ENCODE measurements at places on chromosomes 2 and 18. TPM values are rescaled to one million over a fixed set of nuclear protein-coding genes. Genes with fewer than 3 reads are reported as not detected.

Gene SERPINB2
- total RNA-seq, result 205 TPM

Gene LOXHD1
- total RNA-seq, result not detected

Gene STK39
- total RNA-seq, result 29.7 TPM

Gene WDPCP
- total RNA-seq, result 3.7 TPM

Gene SULT1C2
- total RNA-seq, result not detected

Gene ATF2
- 37.5 TPM for total RNA-seq

Gene MTLN
- total RNA-seq, result 65.8 TPM

Gene SULT1C4
- not detected for total RNA-seq

Gene RAX
- not detected for total RNA-seq

Gene GAD1
- 1.4 TPM for total RNA-seq

GRCh38 chr2:190978389-190979053 is 35.5 kb downstream of the STAT1 start:
- DNase-seq, result peak; percentile 82

GRCh38 chr18:62126737-62127136 is 60.1 kb downstream of the PIGN start:
- peak; percentile 19 for DNase-seq

DNA sequence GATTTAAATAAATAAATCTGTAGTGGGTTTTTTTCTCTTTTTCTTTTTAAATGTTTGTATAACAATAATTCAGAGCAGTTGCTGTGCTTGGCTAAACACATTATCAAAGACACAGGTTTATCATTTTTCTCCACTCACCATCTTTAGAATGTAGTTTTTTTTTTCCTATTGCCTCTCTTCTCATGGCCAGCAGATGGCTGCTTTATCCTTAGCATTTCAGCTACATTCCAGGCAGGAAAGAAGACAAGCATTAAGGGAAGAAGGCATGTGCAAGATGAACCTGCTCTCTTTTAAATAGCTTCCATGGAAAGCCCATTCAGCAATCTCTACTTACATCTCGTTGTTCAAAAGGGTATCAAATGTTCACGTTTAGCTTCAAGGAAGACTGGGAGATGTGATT is 42.6 kb downstream of the ARHGAP15 start:
- peak; percentile 13 for DNase-seq

DNA sequence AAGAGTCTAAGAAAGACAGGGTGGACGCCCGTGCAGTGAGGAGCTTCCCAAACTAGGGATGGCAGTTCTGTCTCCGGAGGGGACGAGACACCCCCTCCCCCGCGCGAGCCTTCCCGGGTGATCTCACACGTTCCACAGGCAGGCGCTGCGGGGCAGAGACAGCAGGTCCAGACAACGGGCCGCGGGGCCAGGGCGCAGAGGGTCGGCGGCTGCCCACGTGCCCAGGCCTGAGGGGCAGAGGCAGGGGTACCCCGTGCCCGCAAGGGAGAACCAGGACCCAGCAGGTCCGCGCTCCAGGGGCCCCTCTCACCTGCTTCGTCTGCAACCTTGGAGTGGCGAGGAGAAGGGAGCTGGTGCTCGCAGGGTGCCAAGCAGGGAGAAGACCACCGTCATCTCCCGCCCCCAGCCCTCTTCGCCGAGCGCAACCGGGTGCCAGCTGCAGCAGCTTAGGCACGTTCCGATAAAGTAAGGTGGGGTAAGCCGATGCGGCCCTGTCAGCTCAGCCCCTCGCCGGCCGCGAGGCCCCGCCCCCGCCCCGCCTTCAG is at the start of gene GPR155:
GPR155 (minus strand) TSS at position 467 of the 545 bp plus-strand sequence. CDS start 5,073 bp downstream, outside the sequence.
- DNase-seq, result peak; percentile 53

- DNase-seq, result no peak
Measured at GRCh38 chr2:121427187-121427689, 103.4 kb upstream of the RNU4ATAC start.

GRCh38 chr2:24354957-24355356 is 5.4 kb downstream of the ITSN2 start:
- no peak for DNase-seq

- DNase-seq, result no peak
Measured at GRCh38 chr2:59529726-59530125, 1023.7 kb downstream of the BCL11A start.

GRCh38 chr2:108916122-108916795 is 72.8 kb downstream of the EDAR start:
- DNase-seq, result no peak

- DNase-seq, result peak; percentile 46
Measured at GRCh38 chr18:46152436-46152807, 48.2 kb downstream of the HAUS1 start.

DNA sequence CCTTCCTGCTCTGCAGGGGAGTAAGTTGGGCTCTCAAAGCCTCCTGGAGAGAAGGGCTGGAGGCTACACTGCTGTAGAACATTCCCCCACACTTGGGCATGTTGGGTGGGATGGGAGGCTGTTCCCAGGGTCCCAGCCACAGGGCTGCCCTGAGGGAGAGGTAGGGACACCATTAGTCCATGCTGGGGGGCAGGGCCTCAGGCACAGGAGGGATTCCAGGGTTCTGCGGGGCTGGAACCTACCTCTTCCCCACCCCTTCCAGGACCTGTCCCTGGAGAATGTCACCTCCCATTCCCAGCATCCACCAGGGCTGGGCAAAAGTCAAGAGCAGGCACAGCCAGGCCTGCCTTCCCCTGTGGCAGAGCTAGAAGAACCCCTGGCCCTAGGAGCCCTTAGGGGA is 6.9 kb upstream of the ADRA2B start:
- no peak for DNase-seq

GRCh38 chr2:109513749-109514588 is 99.8 kb downstream of the SEPTIN10 start:
- peak; percentile 79 for DNase-seq

DNA sequence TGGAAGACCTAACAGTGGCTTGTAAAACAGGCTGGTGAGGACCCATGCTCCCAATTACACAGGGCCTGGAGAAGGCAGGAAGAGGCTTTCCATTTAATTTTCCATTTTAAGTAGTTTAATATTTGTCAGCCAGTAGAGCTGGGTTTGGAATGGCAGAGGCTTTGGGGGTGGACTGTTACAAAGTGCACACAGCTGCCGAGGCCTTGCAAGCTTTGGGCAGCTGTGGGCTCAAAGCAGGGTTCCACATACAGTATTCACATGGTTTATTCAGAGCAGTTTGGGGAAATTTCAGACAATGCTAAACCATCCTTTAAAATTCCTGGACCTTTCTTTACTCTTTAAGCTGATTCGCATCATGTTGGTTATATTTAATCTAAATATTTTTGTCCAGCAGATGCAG is 132.6 kb downstream of the WDSUB1 start:
- DNase-seq, result no peak

DNA sequence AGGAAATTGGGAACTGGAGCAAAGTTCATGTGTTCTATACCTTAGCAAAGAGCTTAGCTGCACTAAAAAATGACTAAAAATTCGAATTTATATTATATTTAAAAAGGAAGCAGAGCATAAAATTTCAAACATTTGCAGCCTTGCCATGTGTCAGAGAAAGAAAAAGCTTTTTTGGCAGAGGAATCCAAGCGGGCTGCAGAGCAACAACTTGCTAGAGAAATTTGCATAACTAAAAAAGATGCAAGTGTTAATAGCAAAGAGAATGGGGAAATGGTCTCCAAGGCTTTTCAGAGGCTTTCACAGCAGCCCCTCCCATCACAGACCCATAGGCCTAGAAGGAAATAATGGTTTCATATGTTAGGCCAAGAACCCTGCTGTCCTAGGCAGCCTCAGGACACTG is 1315.9 kb downstream of the DSC3 start:
- DNase-seq, result no peak

GRCh38 chr2:158557752-158558151 is 101.0 kb downstream of the PKP4 start:
- no peak for DNase-seq

GRCh38 chr18:9905401-9905922 is 8.4 kb upstream of the VAPA start:
- DNase-seq, result no peak

- DNase-seq, result peak; percentile 33
Measured at GRCh38 chr2:96815326-96816126, 542 bp upstream of the CNNM3 start.

DNA sequence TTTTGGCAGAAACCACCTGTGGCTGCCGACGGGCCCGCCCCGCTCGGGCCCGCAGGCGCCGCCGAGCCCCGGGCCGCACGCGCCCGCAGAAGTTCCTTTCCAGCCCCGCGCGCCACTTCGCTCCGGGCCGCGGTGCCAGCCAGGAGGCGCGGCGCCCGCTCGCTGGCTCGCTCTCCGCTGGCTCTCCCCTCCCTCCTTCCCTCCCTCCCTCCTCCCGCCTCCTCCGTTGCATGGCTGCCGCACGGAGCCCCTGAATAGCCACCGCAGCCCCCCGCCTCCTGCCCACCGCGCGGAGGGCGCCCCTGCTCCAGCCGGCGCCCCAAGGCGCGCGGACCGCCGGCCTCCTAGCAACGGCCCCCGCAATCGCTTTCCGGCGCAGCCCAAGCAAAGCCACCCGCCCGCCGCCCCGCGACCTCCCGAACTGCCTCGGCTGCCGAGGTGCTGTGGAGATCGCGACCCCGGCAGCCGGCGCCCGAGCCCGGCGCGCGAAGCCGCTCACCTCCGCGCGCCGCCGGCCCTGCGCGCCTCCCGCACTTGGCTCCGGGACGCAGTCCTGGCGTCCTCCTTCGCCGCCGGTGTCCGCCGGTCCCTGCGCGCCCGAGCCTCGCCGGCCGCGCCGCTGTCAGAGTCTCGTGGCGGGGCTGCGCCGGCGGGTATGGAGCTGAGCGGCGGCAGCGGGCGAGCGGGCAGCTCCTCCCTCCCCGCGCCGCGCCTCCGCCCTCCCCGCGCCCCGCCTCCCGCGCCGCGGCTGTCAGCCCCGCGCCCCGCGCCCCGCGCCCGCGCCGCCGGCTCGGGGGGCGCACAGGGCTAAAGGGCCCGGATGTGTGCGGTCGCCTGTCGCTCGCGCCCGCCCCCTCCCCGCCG is at the start of gene ZBTB7C:
ZBTB7C (minus strand) TSS at position 657 of the 864 bp plus-strand sequence.
- DNase-seq, result no peak

- DNase-seq, result no peak
Measured at GRCh38 chr2:227428731-227429285, 41.1 kb upstream of the SCYGR1 start.

DNA sequence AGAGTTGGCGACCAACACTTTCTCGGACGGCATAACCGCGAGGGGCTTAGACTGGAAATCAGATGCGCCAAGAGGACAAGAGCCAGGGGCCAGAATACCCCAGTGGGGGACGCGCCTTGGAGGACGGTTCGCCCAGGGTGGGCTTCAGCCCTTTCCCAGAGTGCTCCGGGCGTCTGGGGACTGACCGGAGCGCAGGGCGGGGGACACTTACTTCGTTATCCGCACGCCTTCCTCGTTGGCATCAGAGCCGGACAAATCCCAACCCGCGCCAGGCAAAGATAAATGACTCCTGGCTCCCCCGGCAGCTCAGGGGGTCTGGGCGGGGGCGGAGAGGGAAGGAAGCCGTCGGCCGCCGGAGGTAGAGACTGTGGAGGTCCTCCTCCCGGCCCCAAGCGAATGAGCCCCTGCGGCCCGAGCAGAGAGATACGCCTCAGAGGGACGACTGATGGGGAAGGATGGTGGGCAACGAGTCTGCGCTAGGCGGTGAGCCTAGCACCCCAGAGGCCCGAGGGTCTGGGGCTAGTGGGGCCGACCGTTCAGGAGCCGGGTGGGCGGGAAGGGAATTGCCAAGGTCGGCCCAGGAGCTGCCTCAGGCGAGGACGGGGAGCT is 4.7 kb upstream of the SATB2 start:
- no peak for DNase-seq

DNA sequence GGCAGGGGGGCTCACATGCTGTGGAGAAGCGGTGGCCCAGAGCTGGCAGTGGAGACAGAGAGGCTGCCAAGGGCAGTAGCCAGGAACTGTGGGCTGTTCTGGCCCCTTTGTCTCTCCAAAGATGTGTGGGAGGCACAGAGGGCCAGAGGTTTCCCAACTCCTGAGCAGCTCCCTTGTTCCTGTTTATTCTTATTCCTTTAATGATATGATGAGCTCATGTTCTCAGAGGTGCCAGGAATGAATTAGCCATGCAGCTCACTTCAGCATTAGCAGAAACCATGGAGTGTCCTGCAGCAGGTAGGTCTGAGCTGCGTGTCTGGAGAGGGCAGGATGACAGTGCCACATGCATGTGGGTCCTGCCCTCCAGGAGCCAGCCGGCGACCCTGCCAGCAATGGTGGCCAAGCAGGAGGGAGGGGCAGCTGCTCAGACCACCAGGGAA is 77.9 kb upstream of the FZD7 start:
- no peak for DNase-seq

DNA sequence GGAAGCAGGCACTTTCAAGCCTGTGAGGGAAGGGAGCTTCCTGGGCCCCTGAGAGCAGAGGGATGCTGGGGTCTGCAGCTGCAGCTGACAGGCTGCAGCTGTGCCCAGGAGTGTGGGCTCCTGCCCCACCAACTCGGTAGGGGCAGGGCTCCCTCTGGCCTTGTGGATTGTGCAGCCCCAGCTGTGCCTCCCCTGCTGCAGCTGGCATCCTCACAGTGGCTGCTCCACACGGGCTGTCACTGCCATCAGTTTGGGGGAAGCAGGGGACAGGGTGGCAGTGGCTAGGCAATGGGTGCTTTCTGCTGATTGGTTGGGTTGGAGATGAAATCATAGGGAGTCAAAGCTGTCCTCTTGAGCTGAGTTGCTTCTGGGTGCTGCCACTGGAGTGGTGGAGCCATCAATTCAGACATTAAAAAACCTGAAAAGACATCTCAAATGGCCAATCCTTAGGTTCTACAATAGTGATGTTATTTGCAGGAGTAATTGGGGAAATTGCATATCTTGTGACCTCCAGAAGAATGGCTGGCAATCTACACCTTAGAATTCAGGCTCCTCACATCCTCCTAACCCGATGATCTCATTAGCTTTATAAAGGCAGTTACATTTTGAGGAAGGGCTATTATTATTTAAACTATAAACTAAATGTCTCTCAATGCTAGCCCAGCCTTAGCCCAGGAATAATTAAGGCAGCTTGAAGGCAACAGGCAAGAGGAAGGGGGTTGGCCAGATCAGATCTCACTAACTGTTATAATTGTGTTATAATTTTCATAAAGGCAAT is 41.3 kb downstream of the FAM171B start:
- no peak for DNase-seq

DNA sequence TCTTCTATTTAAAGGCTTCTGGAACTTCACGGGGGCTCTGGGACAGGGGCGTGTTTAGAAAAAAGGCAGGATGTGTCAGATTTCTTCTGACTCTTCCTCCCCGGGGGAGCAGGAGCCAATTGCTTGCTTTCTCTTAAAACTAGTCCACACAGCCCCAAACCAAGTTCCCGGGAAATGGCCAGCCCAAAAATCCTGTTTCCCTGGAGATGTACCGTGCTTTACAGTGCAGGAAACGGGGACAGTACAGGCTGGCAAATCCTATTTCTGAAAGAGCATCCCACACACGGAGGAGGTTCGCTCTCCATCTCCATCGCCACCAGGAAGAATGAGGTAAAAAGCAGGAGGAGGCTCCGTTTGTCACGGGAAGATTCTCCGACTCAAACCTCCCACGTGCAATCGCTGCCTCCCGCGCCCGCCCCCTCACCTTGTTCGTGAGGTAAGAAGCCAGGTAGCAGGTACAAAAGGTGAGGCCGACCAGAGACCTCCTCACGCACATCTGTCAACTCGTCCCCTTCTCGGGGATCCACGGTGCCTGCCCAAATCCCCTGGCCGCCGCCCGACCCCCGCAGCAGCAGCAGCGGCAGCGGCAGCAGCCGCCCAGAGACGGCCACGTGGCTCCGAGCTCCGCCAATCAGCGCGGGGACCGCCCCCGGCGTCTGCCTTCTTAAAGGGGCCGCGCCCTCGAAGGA is 15.6 kb upstream of the RIOK3 start:
- peak; percentile 68 for DNase-seq

Measured in foreskin keratinocyte (primary cell).